ENCODE measurements at places on chromosomes 1 and 21.

- DNase-seq = no peak
Observed at GRCh38 chr1:172477741-172478140, 33.9 kb upstream of the PIGC start.

DNA sequence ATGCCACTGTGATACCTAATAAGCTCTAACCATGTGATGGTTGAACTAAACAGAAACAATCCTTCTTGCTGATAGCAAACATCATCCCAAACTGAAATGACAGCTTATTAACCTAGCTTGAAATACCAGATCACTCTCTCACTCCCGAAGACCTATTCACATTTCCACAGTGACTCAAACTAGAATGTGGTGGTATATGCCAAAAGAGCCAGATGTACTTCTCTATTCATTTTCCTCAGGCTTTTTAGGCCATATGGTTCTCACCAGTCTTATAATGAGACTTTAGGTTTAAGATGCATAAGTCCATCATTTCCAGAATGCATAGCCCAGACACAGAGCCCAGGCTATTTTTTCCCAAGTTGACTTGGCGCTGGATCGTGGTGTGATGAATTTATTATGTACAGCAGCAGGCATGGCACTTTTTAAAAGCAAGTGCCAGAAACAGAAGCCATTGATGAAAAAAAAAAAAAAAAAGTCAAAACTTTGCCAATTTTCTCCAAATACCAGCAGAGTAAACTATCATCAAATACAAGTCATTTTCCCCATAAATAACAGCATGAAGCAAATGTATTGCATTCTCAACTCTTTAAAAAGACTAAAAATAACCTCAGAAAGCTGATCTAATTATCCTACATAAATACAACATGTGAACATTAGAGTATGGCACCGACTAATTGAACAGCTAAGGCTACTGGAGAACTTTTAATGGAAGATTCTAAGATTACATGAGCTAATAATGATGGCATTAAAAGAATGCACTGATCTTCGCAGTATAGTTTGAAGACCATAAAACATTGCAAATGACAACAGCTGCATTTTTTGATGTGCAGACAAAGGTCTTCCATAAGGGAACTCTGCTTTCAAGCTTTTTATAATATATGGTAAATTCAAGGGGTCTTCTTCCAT lies 365.4 kb downstream of the LRRIQ3 start:
- no peak for DNase-seq

- no peak for DNase-seq
Observed at GRCh38 chr1:42937141-42937696, 21.4 kb downstream of the SLC2A1 start.

- peak; percentile 3 for DNase-seq
Observed at GRCh38 chr1:101995984-101996745, 561 bp downstream of the OLFM3 start.

GRCh38 chr1:108719656-108720435 lies 7.1 kb downstream of the FNDC7 start:
- DNase-seq = peak; percentile 44

DNA sequence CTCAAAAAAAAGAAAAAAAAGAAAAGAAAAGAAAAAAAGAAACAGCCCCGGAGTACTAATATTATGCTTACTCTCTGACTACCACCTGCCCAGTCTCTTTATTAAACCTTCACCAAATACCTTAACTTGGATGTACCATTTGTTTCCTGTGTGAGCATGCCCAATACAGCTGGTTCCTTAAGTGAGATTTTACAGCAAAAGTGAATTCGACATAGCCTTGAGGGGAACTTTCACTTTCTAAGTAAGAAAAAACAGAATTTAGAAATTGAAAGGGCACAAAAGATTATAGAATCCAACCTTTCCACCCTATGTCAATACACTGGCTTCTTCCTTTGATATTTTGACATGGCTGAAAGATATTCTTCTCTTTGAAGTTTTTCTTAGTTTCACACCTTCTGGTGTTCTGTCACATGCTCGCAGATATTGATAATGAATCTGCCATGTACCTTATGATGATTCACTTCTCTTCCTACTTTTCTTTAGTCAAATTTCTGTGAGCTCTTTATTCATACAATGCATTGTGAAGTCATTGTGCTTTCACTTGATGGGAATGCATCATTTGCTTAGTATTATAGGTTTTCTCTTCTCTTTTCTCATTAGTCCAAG lies 5.2 kb upstream of the GIPC2 start:
- DNase-seq = no peak

DNA sequence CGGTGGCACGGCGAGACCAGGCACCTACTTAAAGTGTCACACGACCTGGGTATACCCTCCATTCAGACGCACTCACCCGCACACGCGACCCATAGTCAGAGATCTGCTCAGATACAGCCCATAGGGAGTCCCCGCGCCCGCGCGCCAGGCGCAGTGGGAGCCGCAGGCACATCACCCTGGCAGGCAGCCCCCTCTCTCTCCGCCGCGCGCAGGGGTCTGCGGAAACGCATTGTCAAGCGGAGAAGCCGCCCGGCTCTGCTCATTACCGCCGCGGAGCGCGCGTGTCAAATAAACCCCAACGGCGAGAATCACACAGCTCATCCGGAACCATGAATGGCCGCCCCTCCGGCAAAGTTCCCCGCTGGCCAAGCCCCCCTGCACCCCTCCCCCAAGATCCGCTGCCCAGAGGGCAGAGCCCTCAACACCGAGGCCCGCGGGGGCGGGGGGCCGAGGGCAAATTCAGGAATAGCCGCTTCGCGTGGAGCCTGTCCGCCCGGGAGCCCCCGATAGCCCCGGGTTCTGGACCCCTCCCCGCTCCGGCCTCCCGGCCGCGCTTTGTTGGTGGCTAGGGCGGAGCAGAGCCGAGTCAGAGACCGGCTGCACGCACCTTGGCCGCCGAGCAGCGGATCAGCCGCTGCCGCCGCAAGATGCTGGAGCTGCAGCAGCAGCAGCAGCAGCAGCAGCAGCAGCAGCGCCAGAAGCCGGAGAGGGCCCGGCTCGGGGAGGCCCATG lies 522 bp downstream of the LRP8 start:
- peak; percentile 46 for DNase-seq

DNA sequence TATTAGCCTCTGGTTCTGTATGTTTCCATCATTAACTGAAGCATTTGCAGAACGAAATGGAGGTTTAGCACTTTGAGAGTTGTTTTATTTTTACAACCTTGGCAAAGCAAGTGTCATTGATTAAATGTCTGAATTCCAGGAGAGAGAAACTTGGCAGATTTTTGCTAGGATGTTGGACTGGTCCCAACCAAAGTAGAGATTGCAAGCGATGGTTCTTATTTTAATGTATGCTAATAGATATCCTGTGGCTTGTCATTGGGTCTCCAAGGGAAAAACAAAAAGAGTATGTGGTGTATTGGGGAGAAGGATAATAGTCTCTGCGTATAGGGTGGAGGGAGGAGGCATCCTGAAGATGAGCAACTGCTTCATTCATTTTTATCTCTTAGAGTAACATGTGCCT lies 457.2 kb upstream of the RUNX1 start:
- no peak for DNase-seq

- no peak for DNase-seq
Observed at GRCh38 chr1:211534545-211535291, 42.8 kb upstream of the RD3 start.

GRCh38 chr21:14836950-14837349 lies 227.8 kb downstream of the NRIP1 start:
- no peak for DNase-seq

DNA sequence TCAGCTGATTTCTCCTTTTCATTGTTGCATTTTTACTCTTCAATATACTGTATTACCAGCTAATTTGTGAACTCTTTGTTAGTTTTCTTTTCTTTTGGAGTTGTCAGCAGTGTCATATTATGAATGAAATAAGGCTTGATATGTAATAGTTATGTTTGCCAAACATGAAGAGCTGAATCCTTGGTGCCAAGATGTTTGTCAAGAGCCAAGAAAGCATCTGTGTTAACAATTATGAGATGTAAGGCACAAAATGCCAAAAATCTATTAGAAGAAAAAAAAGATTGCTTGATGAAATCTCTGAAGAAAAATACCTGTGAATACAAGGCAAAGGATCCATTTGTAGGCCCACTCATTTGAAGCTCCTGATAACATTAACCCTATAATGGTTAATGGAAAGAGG lies 48.4 kb upstream of the RNPC3 start:
- no peak for DNase-seq

GRCh38 chr1:43019226-43019625 lies 60.6 kb upstream of the SLC2A1 start:
- no peak for DNase-seq

- DNase-seq = no peak
Observed at GRCh38 chr21:36204980-36205379, 48.4 kb downstream of the DOP1B start.

- DNase-seq = no peak
Observed at GRCh38 chr1:56437959-56438358, 141.4 kb downstream of the PLPP3 start.

GRCh38 chr21:45868488-45868887 lies 113.1 kb upstream of the COL6A1 start:
- no peak for DNase-seq

- DNase-seq = peak; percentile 67
Observed at GRCh38 chr1:14787604-14788003, 189.1 kb downstream of the KAZN start.

DNA sequence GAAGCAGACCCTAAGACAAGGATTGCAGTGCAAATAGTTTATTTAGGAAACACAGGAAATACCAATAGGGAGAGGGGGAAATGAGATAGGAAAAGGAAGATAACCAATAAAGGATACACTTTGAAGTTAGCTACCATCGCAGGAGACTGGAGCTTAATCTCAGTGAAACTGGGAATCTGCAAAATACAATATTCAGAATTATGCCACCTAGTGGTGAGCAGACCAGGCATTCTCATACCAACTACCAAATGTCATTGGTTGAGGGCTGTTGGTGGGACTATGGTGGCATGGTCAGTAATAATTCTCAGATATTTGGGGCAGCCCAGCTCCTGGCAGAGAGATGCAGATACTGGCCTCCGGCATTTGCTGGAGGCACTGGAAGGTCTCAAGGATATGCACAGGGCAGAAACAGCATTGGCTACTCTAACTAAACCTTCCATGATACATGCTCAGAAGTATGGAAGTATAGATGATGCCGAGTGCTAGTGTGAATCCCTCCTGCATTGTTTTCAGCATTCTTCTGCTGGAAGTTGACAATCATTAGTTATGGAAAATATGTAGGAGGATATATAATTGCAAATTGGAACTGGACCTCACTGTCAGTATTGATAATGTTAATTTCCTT lies 11.8 kb upstream of the ZFP69B start:
- peak; percentile 40 for DNase-seq

GRCh38 chr1:156461781-156462647 lies 38.6 kb downstream of the MEF2D start:
- DNase-seq = no peak

- no peak for DNase-seq
Observed at GRCh38 chr1:81304187-81304586, 496.5 kb upstream of the ADGRL2 start.

- DNase-seq = peak; percentile 8
Observed at GRCh38 chr1:119141020-119141424, 569 bp upstream of the WARS2 start.

GRCh38 chr1:192877283-192877886 lies 68.5 kb downstream of the RGS2 start:
- DNase-seq = no peak

DNA sequence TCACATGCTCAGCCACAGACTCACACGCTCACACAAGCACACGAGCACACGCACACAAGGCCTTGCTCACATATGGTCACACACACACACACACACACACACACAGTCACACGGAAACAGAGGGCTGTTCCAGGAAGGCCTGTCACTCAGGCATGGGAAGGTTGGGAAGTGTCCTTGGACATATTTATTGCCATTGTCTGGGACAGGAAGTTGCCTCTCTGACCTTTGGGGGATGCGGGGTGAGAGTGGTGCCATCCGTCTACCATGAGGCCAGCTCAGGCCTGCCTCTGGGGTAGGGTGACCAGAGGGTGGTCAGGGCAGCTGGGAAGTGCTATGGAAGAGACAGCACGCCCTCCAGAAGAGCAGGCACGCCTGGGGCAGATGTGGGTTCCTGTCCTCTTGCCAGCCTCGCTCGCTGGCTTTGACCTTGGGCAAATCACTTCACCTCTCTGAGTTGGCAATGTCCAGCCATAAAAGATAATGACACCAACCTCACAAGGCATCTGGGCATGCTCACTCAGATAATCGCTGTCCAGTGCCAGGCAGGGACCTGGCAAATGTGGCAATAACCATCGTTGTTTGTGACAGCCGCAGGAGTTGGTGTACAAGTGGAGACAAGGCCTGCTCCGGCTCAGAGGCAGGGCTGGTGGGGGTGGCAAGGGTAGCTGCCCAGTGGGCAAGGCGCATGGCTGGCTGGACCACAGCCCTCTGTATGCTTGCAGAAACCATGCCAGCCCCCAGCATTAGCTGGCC lies 8.0 kb upstream of the GUCA2A start:
- no peak for DNase-seq

GRCh38 chr21:38813547-38813946 lies 7.8 kb downstream of the ETS2 start:
- DNase-seq = no peak

DNA sequence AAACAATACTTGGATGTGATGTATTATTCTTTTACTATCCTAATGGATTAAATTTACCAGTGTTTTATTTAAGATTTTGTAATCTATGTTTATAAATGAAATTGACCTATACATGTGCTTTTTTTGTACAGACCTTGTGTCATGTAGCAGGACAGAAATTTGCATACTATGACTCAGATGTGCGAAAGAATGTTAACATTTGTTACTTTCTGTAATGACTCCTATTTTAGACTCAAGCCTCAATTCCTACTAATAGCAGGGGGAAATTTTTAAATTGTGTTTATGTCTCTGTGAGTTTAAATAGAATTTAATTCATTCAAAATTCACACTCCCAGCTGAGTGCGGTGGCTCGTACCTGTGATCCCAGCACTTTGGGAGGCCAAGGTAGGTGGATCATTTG lies 21.8 kb upstream of the RIMKLA start:
- no peak for DNase-seq

GRCh38 chr1:39434797-39435395 lies 56.5 kb upstream of the BMP8A start:
- peak; percentile 25 for DNase-seq

DNA sequence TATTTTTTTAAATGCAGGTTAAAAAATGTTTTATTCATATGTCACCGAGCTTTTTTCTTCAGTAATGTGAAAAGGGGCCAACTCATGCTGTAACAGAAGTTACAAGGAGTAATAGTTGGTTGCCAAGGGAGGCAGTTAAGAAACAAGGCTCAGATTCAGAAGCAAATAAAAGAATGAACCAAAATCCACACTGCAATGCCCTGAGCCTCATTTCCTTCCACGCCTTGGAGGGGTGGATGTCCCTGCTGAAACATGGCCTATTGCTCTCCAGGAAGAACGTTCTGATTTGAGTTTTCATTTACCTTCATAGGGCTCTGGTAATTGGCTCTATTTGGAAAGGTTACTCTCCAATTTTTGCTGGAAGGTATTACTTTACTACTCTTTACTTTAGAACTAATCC lies 24.4 kb downstream of the ALG14 start:
- DNase-seq = no peak

GRCh38 chr1:88661188-88661587 lies 22.9 kb upstream of the PKN2 start:
- DNase-seq = no peak

GRCh38 chr21:17949421-17949820 lies 130.3 kb upstream of the C21orf91 start:
- no peak for DNase-seq

GRCh38 chr1:44405798-44406736 lies 1.0 kb downstream of the RNF220 start:
- peak; percentile 20 for DNase-seq

GRCh38 chr1:178945763-178946266 lies 74.9 kb upstream of the ANGPTL1 start:
- DNase-seq = no peak
